ENCODE measurements at places on chromosomes 2 and 18.
A peak's percentile ranks its signal among the peaks of the same experiment; 100 is the strongest.

DNA sequence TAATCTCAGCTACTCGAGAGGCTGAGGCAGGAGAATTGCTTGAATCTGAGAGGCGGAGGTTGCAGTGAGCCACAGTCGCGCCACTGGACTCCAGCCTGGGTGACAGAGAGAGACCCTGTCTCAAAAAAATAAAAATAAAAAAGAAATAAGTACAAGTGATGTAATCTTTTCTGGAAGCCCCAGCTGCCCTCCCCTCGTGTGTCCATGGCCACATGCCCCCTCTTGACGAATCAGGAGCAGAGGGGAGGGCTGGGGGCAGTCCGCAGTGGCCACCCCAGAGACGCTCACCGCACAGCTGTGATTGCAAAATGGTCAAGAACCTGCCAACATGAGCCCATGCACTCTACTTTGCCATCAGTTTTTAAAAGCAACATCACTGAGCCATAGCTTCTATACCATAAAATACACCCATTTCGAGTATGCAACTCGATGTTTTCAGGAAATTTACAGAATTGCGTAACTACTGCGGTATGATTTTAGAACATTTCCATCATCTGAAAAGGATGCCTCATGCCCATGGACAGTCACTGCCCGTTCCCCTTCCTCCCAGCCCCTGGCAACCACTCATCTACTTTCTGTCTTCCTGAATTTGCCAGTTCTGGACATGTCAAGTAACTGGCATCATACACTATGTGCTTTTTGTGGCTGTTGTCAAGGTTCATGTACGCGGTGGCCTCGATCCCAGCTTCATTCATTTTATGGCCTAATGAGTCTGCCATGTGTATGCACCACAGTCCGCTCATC is 88.1 kb downstream of the NDUFA10 start:
- DNase-seq = no peak

GRCh38 chr2:126909366-126909765 is 10.7 kb downstream of the TEX51 start:
- no peak for DNase-seq

DNA sequence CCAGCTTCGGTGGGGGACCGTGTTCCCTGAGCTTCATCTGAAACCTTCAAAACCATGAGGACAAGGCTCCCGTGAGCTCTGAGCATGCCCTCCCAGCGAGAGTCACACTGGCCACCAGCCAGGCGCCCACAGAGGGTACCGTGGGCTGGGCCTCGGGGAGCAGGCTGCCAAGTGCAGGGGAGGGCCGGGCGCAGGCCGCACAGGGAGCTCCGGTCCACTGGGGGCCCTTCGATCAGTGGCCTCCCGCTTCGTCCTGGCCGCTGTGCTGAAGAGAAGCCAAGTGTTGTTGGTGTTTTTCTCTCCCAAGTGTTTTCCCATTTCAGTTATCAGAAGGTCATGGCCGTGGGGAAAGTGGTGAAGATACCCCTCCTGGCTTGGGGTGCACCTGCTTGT is 144.4 kb downstream of the PTGR3 start:
- no peak for DNase-seq

DNA sequence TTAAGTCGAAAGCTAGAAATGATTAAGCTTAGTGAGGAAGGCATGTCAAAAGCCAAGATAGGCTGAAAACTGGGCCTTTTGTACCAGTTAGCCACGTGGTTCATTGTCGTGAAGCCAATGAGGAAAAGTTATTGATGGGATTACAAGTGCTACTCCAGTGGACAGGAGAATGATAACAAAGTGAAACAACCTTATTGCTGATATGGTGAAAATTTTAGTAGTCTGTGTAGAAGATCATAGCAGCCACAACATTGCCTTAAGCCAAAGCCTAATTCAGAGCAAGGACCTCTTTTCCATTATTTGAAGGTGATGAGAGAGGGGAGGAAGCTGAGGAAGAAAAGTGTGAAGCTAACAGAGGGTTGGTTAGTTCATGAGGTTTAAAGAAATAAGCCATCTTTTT is 24.1 kb upstream of the RAMP1 start:
- DNase-seq = no peak

DNA sequence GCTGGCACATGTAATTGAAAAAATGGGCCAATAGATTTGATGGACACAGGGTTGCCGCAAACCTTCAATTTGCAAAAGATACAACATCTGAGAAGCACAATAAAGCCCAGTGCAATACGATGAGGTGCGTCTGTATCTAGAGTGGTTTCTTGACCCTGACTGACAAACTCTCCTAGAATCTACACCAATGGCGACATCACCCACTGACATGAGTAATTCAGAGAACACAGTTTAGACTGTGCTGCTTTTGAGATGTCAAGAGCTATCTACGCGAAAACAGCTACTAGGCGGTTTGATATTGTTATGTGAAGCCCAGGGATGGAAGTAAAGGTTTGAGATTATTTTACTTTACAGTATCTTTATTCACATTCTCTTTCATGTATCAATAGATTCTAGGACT is 104.9 kb downstream of the EIPR1 start:
- no peak for DNase-seq

DNA sequence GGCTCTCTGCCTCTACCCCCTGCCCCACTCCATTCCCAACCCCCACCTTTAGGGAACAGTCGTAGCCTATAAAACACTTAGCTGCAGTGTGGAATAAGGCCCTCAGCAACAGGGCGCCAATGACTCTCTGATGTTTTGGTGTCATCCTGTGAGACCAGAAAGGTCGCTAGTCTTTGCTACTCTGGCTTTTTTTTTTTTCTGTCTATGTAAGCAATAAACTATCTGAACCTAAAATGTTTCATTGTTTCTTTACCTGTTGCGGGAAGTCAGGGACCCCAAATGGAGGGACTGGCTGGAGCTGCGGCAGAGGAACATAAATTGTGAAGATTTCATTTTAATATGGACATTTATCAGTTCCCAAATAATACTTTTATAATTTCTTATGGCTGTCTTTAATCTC is 154.6 kb downstream of the COPS8 start:
- no peak for DNase-seq

DNA sequence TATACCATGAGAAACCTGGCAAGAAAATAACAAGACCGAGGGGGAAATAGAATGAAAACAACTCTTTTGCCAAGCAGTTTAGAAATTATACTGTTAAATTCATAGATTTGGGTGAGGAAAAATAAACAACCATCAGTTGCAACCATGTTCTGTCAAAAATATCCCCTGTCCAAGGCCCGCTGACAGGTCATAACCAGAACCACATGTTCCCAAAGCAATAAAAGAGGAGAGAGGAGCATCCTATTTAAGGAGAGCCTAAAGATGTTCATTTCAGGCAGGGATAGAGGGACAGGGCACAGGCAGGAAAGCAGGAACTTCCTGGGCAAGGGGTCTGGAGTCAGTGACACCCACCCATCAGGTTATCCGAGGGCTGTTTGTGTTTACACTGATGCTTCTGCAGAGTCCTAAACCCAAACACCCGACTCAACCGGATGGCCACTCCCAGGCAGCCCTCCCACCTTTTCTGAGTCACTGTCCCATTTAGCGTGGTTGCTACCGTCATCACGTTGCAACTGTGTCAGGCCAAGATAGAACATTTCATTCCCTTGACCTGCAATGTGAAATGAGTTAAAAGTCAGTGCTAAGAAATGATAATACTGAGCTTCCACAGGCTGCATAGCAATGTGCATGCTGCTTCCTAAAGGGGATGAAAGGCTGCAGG is 468.3 kb upstream of the RAB12 start:
- peak; percentile 82 for DNase-seq

GRCh38 chr2:38692636-38693318 is 26.9 kb downstream of the GALM start:
- DNase-seq = no peak

- no peak for DNase-seq
These were observed 36.8 kb upstream of the AQP4 start for GRCh38 chr18:26902291-26902690.

GRCh38 chr2:171630812-171631626 is 56.2 kb upstream of the DYNC1I2 start:
- no peak for DNase-seq

DNA sequence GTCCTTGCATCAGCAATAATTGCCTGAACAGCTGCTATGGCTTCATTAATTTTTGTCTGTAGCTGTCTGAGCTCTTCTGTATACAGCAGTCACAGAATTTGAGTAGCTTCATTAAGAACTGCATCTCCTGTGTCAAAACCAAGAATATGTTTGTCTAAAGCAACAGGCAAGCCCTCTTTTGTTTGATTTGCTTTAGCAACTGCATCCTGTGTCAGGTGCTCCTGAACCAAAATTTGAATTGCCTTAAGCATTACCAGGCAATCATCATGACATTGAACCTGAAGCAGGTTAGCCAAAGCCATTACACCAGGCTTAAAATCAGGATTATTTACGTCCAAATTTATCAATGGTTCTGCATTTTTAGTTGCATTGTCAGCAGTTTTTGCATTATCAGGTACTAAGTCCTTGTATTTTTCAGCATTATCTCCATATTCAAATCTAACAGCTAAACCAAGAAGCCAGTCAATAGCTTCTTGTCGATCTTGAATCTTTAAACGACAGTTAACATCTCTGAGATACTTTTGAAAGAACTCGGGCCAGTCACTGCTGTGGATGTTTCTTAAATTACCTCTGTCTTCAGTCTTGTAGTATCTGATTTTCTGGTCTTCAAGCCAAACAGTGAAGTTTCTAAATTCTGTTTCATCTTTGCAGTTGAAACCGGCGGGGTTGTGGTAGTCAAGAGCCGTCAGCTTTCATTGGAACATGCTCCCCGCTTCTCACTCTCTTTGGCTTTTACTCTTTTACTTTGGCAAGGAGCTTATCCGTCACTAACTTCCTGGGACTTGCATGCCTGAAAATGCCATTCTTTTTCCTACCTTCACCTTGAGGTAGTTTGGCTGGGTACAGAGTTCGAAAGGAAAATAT is 42.2 kb downstream of the MERTK start:
- no peak for DNase-seq

DNA sequence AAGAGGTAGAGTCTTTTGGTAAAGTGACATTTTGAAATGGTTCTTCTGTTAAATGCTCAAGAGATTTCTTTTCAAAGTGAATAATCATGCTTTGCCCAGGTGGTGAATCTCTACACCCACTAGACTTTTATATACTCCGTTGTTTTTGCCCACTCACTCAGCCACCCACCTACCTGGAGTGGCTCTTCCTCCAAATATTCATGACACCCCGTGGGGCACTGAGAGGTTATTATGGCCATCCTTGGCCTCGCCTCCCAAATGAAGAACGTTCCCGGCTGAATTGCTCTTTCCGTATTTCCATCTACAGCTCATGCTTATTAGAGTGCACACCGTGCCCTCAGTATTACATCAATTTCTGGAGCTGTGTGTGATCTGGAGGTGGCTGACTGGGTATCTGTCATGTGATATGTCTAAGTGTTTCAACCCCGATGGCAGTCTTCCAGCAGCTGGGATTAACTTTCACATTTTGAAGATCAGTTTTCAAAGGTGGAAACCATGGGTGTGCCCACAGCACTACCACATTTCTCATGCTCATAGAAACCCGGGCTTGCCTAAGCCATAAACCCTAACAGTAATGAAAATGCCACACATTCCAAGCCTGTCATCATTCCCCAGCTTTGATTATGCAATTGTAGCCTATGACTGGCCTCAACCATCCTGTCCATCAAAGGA is 406.6 kb upstream of the MMADHC start:
- DNase-seq = peak; percentile 43

DNA sequence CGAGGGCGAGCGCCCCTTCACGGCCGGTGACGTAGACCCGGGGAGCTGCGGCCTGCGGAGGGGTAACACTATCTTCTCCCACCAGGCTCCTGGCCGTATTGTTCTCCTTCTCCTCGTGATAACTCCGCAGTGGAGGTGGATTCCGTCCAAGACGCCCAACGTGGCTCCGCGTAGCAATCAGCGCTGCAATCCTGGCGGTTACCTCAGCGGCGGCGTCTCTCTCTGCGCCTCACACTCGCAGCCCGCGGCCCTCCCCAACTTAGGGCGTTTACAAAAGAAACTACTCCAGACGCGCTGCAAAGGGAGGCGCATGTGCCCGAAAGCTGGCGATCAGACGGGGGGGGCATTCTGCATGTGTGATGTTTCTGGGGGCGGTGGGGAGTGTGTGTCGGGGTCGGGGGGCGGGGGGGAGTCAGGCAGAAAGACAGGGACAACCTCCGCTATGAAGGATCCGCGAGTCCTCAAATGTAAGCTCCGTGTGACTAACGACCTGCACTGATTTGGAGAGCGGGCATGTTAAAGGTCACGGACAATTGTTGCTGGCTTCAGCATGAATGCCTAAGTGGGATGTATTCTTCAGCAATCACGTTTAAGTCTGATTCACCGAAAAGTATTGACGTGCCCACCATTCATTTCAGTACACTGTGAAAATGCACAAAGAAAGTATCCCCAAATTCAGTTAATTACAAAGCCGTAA is 1.3 kb upstream of the ZNF516 start:
- peak; percentile 74 for DNase-seq

- DNase-seq = peak; percentile 59
These were observed 44.6 kb downstream of the HAUS1 start for GRCh38 chr18:46148810-46149209.

DNA sequence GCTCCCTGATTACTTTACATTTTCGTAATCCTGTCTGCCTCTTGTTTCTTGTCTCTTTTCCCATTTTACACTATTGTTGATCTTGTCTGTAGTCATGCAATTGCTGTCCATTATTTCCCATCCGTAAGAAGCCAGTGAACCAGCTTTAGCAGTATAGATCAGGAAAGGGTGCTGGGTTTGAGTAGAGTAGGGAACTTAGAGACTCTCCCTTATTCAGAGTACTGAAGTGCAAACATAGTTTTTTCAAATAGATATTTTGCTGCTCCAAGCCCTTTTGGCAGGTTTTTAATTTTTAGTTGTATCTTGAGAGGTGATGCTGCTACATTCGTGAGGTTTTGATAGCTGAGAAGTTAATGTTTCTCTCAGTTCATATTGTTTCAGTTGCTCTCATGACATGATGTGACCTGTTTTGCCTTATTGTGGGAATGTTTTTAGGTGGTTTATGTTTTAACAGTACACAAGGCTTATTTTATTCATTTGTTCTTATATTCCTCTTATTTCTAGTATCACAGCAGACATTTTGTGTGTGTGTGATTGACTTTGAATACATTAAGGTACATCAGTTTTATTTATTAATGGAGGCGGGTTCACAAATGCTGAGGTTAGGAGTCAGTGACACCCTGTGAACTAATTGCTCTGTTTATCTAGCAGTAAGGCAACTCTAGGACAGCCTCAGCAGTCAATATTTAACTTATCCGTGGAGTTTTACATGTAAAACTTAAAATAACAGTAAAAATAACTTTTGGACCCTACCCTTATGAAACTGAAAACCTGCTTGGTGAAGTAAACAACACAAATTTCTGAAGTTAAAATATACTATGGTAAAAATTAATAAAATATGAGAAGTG is 118.4 kb downstream of the ZNF407 start:
- no peak for DNase-seq

DNA sequence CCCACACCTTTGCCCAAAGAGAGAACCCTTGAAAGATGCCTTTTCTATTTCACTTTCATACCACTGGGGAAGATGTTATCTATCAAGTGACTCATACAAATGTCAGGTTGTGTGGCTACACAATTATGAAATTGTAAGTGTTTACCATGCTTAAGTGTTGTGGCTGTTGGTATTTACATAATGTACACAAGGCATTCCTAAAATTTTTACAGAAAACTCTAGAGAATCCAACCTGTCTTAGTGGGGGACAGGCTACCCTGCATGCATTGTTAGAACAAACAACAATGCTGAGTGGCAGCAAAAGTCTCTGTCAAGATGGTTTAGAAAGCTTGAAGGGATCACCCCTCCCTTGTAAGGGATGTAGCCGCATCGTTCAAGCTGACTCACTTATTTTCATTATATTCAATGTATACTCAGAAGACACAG is 5.5 kb upstream of the MGAT4A start:
- DNase-seq = no peak

GRCh38 chr2:237540223-237540775 is 26.1 kb upstream of the PRLH start:
- DNase-seq = no peak

GRCh38 chr2:24822049-24822706 is 29.0 kb downstream of the CENPO start:
- DNase-seq = no peak

Data from IMR-90 (cell line).